Endothelial cell of coronary artery (primary cell): ENCODE measurements at places on chromosomes 11 and 22. TPM values are rescaled to one million over a fixed set of nuclear protein-coding genes. Genes with fewer than 3 reads are reported as not detected.

The THY1 gene
- 0.18 and 0.38 TPM in 2 replicates for total RNA-seq

The TSSK2 gene
- total RNA-seq: not detected in 2 replicates

The CECR2 gene
- 0.19 and 1.2 TPM in 2 replicates for total RNA-seq

The CHRM1 gene
- not detected in 2 replicates for total RNA-seq

The YDJC gene
- total RNA-seq: 14.1 and 18.4 TPM in 2 replicates

The PGR gene
- total RNA-seq: 0.19 TPM in 1 of 2 replicates, not detected in the other

The C11orf91 gene
- total RNA-seq: 0.38 and 0.54 TPM in 2 replicates

The CDC42EP2 gene
- 17.4 and 19.1 TPM in 2 replicates for total RNA-seq

The OR52I2 gene
- not detected in 2 replicates for total RNA-seq

The RBM7 gene
- total RNA-seq: 38.3 and 42.4 TPM in 2 replicates

The CHRDL2 gene
- total RNA-seq: not detected in 2 replicates
